ENCODE measurements at places on chromosomes 11 and 22. TPM values are rescaled to one million over a fixed set of nuclear protein-coding genes. Genes with fewer than 3 reads are reported as not detected.

GRCh38 chr11:20127671-20128527, 32.4 kb downstream of the DBX1 start:
- DNase-seq = no peak

DNA sequence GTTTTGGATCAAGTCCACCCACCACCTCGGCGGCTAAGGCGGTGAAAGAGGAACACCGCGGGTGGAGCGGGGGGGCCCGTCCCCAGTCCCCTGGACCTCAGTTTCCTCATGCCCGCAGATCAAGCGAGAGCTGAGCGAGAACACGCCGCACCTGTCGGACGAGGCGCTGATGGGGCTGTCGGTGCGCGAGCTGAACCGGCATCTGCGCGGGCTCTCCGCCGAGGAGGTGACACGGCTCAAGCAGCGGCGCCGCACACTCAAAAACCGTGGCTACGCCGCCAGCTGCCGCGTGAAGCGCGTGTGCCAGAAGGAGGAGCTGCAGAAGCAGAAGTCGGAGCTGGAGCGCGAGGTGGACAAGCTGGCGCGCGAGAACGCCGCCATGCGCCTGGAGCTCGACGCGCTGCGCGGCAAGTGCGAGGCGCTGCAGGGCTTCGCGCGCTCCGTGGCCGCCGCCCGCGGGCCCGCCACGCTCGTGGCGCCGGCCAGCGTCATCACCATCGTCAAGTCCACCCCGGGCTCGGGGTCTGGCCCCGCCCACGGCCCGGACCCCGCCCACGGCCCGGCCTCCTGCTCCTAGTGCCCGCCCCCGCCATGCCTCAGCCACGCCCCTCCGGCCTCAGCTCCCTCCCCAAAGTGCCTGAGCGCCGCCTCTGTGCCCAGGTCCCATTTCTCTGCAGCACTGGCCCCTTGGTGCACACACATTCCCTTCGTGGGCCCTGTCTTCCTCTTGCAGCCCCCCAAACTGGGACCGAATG, 12.7 kb downstream of the MAFF start:
- DNase-seq = no peak

DNA sequence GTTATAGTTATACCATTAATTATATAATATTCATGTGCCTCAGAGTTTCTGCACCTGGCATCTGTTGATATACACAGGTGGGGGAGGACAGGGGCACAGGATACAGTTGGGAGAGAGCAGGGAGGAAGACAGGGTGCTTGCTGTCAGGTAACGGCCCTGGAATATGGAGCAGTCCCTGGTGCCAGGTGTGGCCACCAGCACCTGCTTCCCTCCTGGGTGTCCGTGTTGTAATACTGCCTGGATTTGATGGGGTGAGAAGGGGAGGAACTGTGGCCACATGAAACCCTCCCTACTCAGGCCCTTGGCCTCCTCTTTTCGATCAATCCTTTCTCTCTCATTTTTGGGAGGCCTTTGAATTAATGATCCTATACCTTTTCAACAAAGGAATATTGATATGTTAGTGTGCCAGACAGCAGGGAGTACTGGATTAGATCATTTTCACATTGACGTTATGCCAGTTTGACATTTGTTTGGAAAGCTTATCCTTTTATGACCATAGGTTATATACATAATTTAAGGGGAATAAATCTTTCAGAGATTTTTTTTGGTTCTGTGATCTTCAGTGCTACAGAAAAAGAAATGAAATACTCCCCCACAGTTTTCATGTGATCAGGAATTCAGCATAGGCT, 88.6 kb downstream of the TEAD1 start:
- no peak for DNase-seq

The SLC17A6 gene
- not detected for total RNA-seq

DNA sequence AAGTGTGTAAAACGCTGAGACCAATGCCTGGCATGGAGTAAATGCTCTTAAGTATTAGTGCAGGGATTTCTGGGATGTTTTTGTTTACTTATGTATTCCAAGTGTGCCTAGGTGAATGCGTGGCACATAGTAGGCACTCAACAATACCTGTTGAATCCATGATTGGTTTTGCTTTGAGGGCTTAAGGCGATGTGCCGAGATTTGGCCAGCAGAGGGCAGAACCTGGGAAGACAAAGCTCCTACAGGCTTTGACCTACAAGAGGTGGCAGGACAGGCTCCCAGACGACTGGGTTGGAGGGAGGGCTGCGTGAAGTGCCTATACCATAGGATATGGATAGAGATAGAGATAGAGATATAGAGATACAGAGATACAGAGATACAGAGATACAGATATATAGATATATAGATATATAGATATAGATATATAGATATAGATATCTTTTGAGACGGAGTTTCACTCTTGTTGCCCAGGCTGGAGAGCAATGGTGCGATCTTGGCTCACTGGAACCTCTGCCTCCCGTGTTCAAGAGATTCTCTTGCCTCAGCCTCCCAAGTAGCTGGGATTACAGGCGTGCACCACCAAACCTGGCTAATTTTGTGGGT, 13.9 kb downstream of the KCNE3 start:
- DNase-seq = no peak

The TRIM49 gene
- not detected for total RNA-seq

The SMC1B gene
- total RNA-seq = 0.13 TPM

The PEX16 gene
- total RNA-seq = 25.3 TPM

The ARHGAP20 gene
- total RNA-seq = 9.4 TPM

DNA sequence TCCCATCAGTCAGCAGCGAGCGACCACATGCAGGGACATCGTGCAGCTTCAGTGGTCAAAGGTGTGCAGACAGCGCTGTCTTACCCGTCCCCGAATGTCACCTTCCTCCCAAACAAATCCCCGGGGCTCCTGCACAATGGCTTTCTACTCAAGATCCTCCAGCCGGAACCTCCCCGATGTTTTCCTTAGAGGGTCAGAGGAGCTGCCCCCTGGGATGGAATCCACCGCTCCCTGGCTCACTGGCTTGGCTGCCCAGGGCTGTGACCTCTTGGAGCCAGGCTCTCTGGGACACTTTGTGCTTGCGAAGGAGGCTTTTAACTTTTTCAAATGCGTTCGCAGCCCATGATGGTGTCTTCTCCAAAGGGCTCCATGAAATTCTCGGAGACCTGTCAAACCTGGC, 17.3 kb upstream of the FGF19 start:
- no peak for DNase-seq

The ACAD8 gene
- total RNA-seq = 20.9 TPM

DNA sequence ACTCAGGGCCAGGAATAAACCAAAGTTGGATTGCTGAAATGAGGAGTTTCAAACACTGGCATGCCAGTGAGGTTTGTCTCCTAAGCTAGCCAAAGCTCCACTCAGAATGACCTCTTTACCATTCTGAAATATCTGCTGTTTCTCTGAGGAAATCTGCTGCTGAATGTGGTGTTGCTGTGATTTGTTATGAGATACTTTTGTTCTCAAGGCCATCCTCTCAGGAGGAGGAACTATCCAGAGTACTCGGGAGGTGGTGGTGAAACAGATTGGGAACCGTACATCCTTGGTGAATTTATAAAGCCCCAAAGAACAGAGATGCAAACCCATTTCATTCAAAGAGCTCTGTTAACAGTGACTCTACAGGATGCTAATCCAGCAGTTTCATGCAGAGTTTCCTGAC, 50.5 kb downstream of the BDNF start:
- no peak for DNase-seq

The GLB1L2 gene
- 10.2 TPM for total RNA-seq

- DNase-seq = no peak
These were observed 699.0 kb downstream of the ETS1 start for GRCh38 chr11:127888386-127888785.

GRCh38 chr22:50074551-50075530, 10.4 kb downstream of the MLC1 start:
- DNase-seq = no peak

DNA sequence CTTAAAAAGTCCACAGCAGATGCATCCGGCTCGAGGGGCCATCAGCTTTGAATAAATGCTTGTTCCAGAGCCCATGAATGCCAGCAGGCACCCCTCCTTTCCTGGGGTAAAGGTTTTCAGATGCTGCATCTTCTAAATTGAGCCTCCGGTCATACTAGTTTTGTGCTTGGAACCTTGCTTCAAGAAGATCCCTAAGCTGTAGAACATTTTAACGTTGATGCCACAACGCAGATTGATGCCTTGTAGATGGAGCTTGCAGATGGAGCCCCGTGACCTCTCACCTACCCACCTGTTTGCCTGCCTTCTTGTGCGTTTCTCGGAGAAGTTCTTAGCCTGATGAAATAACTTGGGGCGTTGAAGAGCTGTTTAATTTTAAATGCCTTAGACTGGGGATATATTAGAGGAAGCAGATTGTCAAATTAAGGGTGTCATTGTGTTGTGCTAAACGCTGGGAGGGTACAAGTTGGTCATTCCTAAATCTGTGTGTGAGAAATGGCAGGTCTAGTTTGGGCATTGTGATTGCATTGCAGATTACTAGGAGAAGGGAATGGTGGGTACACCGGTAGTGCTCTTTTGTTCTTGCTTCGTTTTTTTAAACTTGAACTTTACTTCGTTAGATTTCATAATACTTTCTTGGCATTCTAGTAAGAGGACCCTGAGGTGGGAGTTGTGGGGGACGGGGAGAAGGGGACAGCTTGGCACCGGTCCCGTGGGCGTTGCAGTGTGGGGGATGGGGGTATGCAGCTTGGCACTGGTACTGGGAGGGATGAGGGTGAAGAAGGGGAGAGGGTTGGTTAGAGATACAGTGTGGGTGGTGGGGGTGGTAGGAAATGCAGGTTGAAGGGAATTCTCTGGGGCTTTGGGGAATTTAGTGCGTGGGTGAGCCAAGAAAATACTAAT, 1.9 kb downstream of the NEAT1 start:
- DNase-seq = no peak

DNA sequence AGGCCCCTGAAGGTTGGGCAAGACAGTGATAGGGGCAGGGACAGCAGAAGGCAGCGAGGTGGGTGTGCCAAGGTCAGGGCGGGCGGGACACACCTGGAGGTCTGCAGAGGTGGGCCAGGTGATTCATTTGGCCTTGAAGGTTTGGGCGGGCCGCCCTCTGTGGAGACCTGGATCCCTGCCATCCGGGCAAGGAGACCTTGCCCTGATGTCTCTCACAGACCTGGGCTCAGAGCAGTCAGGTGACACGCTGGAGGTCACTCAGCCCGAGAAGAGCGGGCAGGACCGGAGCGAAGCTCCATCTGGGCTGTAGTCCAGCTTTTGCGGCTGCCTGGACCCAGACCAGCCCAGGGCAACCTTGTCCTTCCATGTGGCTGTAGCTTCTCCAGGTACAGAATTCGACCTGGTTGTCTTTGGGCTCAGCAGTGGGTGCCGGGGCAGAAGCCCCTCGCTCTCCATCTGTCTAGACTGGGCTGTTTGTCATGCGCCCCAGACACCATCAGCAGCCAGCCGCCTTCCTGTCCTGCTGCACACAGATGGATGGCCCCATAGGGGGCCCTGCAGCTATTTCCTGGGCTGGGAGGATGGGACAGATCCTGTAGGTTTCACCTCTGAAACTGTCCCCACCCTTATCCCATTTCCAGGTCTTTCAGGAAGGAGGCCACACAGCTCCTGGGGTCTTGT, 3.1 kb downstream of the MRGPRG start:
- no peak for DNase-seq

The UBQLNL gene
- not detected for total RNA-seq

- DNase-seq = no peak
These were observed 29.2 kb downstream of the INCENP start for GRCh38 chr11:62153087-62153395.

DNA sequence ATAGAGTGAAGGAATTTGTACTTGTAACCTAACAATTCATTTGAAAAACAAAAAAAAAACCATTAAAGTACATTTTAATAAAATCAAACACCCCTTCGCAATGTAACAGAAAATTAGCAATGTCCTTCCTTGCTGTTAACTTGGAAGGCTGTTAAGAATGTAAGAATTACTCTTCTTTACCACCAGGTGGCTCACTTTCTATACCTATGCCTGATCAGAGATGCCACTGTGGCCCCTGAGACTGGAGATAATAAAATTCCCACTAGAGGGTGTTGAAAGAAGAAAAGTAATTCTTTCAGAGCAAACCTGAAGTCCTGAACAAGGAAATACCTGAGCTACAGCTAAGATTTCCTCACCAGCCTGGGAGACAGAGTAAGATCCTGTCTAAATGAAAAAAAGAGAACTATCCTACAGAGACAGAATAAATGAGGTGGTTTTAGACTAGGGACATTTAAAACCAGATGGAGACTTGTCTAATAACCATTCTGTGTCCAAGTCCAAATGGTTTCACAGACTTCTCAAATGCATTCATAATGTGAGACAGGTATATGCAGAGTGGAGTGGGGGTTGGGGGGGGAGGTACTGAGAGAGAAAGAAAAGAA, 1089.3 kb downstream of the FAM181B start:
- DNase-seq = no peak

The RNF141 gene
- 24.1 TPM for total RNA-seq

DNA sequence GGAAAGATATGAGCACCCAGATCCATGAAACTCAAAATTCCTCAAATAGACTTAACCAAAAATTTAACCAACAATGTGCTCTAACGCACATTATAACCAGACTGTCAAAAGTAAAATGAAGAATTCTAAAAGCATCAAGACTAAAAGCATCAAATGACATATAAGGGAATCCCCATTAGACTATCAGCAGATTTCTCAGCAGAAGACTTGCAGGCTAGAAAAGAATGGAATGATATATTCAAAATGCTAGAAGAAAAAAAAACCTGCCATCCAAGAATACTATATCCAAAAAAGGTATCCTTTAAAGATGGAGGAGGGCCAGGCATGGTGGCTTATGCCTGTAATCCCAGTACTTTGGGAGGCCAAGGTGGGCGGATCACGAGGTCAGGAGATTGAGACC, 117.5 kb upstream of the UBASH3B start:
- no peak for DNase-seq

- no peak for DNase-seq
These were observed 24.0 kb downstream of the MARK2 start for GRCh38 chr11:63862923-63863322.

- DNase-seq = no peak
These were observed 46.2 kb downstream of the MACROD1 start for GRCh38 chr11:64119700-64120099.

- DNase-seq = no peak
These were observed 44.3 kb downstream of the LRRC32 start for GRCh38 chr11:76626266-76626665.

DNA sequence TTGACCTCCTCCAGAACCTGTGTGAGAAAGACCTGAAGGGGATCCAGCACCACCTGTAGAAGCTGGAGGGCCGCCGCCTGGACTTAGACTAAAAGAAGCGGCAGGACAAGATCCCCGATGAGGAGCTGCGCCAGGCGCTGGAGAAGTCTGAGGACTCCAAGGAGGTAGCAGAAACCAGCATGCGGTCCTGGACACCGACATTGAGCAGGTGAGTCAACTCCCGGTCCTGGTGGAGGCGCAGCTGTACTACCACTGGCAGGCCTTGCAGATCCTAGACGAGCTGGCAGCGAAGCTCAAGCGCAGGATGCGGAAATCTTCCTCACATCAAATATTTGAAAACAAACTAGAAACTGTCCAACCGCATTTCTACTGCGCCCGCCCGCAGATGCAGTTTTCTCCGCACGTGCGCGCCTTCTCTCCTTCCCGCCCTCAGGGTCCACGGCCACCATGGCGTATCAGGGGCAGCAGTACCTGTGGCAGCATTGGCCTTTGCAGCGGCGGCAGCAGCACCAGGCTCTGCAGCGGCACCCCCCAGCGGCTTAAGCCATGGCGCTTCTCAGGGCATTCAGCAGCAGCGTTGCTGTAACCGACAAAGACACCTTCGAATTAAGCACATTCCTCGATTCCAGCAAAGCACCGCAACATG, 10.2 kb downstream of the CLDN25 start:
- no peak for DNase-seq

GRCh38 chr11:122141725-122142124, 25.7 kb upstream of the BLID start:
- no peak for DNase-seq

GRCh38 chr11:128324051-128324481, 263.3 kb downstream of the ETS1 start:
- DNase-seq = peak; percentile 89

GRCh38 chr11:83609191-83609590, 323.0 kb upstream of the CCDC90B start:
- DNase-seq = no peak

Data from esophagus muscularis mucosa (tissue), 4 donors.